ENCODE measurements at places on chromosomes 12 and 14. TPM values are rescaled to one million over a fixed set of nuclear protein-coding genes. Genes with fewer than 3 reads are reported as not detected.

GRCh38 chr12:111673503-111673902 lies 12.3 kb downstream of the BRAP start:
- no peak for DNase-seq

DNA sequence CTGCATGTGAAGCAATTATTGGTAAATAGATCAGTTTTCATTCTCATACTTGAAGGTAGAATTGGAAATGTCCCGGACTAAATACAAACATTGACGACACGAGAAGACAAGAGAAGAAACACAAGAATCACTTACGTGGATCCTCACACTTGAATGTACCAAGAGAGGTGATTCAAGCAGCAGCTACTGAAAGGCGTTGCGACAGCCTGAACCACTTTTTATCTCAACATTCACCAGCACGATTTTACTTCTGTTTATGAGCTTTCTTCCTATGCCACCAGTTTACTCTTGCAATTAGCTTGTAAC lies 3.6 kb upstream of the FZD10 start:
- no peak for DNase-seq

- DNase-seq, result no peak
Observed at GRCh38 chr12:57142121-57142520, 5.3 kb downstream of the LRP1-AS start.

GRCh38 chr14:85118274-85118673 lies 411.7 kb upstream of the FLRT2 start:
- DNase-seq, result no peak

DNA sequence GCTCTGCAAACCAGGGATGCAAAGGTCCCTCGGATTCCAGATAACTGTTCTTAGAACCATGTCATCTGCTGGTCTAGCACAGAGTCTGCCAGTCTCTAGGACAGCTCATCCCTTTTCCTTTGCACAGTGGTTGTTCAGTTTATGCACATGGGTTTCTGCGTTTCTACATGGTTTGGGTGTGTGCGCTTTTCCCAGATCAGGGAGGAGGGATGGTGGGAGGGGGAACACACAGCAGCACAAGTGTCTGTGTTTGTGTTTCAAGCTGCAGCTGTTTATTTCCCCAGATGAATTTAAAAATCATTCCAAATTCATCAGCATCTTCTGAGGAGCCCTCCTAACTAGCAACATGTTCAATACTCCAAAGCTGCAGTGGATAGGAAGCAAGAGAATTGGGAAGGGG lies 45.4 kb downstream of the ANO2 start:
- DNase-seq, result no peak

DNA sequence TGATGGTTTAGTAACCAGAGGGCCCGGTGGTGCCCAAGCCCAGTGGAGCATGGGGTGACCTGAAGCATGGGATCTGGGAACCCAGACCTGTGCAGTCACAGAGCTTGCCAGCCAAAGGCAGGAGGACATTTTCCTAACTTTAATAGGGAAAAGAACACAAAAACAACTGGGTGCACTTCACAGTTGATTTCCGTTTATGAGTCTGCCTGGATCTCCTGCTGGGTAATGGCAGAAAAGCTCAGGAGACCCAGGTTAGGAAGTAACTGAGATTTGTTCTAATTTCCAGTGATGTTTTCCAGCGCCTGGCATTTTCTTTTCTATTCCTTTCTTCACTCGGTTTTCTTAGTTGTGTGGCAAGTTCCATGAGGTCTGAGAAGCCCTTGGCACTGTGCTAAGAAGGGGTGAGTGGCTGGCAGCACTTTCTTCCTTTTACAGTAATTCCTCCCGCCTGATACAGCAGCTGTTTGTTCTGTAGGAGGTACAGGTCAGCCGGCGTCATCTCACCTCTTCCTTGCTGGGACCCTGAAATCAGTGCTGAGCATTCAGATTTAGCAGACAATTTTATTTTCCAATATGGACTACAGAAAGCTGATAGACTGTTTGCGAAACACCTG lies 5.1 kb downstream of the CACNA1C start:
- no peak for DNase-seq

GRCh38 chr12:12839873-12840579 lies 26.9 kb downstream of the DDX47 start:
- DNase-seq, result no peak

- no peak for DNase-seq
Observed at GRCh38 chr14:103767336-103767894, 51.8 kb downstream of the ZFYVE21 start.

The SLC10A1 gene
- total RNA-seq, result not detected

The EIF2S3B gene
- total RNA-seq, result 5.3 TPM

GRCh38 chr14:89639687-89640086 lies 222.7 kb upstream of the FOXN3 start:
- no peak for DNase-seq

- DNase-seq, result no peak
Observed at GRCh38 chr12:46153268-46153872, 115.5 kb downstream of the SLC38A1 start.
